ENCODE measurements at places on chromosomes 11 and 22.
A peak's percentile ranks its signal among the peaks of the same experiment; 100 is the strongest.

DNA sequence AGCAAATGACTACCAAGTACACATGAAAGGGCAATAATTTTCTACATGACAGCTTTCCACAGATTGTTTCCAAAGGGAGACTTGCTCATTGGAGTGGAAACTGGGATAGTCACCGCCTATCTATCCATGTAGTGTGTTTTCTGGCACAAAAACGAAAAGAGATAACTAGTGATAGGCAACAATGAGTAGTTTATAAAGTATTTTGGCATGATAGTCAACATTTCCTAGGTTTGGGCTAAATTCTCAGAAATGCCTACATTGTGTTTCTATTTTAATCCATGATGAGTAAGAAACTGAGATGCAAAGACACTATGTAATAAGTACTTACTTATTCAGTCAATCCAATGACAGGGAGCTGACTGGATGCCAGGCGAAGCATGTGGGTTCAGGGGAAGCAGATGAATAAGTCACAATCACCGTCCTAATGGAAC lies 1129.1 kb downstream of the DLG2 start:
- no peak for DNase-seq

DNA sequence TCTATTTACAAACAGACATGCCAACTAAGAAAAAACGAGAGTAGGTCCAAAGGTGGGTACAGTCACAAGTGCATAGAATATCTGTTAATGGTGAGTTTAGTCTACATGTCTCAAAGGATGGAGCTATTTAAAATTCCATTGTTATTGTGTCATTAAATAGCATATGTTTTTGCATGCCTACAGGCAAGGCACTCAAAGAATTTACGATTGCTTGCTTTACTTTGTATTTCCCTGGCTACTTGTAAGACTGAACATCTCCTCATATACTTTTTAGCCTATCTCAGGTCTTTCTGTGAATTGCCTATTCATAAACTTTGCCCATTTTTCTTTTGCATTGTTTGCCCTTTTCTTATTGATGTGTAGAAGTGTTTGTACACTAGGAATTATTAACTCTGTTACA lies 39.7 kb downstream of the DEUP1 start:
- peak; percentile 11 for DNase-seq

- no peak for DNase-seq
Measured at GRCh38 chr11:15577519-15577918, 462.8 kb downstream of the INSC start.

DNA sequence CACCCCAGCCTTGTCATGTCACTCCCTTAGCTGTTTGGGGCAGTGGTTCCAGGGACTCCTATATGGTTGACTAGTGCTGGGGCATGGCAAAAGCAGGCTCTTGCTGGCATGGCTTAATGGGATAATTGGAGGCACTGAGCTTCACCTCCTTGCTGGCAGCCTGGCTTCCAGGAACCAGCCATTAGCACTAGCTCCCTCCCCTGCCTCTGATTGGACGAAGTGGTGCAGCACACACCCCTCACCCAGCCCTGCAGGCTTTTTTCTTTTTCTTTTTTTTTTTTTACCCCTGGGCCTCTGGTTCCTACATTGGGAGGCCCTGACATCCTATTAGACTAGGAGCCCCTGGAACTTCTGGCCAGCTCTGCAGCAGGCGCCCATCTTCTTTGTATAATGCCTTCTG lies 18.6 kb downstream of the PHLDB1 start:
- DNase-seq, result no peak

DNA sequence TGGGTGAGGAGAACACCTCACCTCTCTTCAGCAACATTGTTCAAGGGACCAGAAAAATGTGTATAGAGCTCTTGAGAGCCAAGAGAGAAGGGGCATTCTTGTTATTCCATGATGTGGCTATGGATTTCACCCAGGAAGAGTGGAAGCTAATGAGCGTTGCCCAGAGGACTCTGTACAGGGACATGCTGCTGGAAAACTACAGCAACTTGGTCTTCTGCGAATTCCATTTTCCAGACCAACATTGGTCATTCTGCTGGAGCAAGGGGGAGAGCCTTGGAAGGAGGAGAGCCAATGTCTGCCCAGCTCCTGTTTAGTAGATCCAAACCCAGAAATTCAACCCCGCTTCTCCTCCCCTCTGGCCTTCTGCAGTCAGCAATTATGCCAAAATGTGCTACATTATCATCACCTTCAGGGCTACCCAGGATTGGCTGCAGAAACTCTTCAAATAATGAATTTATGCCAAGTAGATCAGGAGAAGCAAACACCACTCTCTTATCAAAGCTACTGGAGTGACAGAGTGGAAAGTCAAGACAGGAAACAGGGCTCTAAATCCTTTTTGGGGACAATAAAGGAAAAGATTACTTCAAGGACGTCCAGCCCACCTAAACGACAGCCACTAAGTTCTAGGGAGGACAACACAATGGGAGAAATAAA lies 707.5 kb upstream of the LUZP2 start:
- no peak for DNase-seq
